ENCODE measurements at places on chromosomes 6 and 20. TPM values are rescaled to one million over a fixed set of nuclear protein-coding genes. Genes with fewer than 3 reads are reported as not detected.

Gene RSPO3
- 18.7 TPM for polyA plus RNA-seq

Gene TP53INP2
- polyA plus RNA-seq = 14.7 TPM

- DNase-seq = no peak
These were observed 283.4 kb upstream of the RUNX2 start for GRCh38 chr6:45044510-45045252.

Gene FAM83C
- 0.06 TPM for polyA plus RNA-seq

Gene SLC17A3
- 0.68 TPM for polyA plus RNA-seq

Gene BANF2
- polyA plus RNA-seq = not detected

Gene CLIC5
- polyA plus RNA-seq = 189 TPM

DNA sequence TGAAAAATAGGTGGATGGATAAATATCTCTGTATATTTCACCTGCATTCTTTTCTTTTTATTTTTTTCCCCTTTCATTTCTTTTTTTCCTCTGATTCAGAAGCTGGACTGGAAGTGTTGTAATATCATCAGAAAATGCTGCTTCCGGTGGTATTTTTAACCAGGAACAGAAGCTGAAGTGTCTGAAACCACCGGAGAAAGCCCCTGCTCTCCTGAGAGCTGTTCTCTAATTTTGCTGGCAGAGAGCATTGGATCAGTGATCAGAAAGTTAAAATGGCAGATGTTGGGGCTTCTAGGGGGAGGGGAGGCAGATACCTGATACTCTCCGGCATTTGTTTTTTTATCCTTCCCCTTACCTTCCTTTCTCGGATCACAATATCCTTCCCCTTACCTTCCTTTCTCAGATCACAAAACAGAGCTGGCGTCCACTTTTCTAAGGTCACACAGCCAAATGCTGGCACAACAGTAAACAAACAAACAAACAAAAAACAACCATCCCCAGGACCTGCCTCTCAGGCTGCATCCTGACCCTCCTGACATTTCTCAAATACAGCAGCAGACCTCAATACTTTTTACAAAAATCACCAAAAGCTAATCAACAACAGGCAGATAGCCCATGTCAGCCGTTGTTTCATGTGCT lies 143.2 kb upstream of the ZNF217 start:
- no peak for DNase-seq

Gene SH3BGRL2
- polyA plus RNA-seq = 37.8 TPM

GRCh38 chr20:62219101-62219991 lies 732 bp downstream of the HRH3 start:
- DNase-seq = no peak

DNA sequence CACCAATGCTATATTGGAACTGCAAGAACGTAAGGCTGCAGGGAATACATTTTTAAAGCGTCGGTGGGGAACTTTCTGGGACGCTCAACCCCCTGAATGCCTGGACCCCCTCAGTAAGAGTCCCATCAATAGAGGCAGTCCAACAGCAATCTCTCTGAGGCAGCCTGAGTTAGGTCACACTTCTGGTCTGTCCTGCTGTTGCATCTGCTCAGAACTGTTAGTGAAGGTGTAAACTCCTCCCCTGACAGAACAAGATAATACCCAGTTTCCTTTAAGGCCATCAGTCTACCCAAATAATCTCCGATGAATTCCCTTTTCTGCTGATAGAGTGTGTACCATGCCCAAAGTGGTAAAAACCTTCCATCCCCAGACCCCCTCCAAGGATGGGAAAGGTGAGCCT lies 1.1 kb upstream of the RNGTT start:
- no peak for DNase-seq

- no peak for DNase-seq
These were observed 262.2 kb upstream of the SULF2 start for GRCh38 chr20:48047447-48047846.

DNA sequence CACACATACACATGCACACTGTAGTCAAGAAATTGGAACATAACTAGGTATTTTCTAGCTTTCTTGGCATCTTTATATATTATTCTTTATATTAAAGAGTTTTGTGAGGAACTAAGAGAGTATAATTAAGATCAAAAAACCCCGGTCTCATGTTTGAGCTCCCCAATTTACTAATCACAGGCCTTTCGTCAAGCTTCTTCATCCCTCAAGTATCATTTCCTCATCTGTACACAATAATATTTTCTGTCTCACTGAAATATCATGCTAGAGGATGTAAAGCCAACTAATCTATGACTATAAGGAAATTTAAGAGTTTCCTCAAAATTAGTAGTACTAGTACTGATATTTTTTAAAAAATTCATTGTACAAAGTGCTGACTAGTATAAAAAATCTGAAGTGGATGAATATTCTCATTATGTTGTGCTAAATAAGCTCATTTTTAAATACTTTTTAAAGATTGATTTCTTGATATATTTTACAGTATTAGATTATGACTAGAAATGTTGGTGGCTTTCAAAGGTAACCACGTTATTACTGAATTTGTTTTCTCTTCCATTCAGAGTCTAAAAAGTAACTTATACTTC lies 28.0 kb downstream of the PEX3 start:
- no peak for DNase-seq

Data from right renal pelvis (tissue), 4 donors.